Thyroid gland (tissue), 4 donors: ENCODE measurements at places on chromosomes 7 and 10. TPM values are rescaled to one million over a fixed set of nuclear protein-coding genes. Genes with fewer than 3 reads are reported as not detected.

GALNT17 gene
- 38.7 TPM for total RNA-seq

DNA sequence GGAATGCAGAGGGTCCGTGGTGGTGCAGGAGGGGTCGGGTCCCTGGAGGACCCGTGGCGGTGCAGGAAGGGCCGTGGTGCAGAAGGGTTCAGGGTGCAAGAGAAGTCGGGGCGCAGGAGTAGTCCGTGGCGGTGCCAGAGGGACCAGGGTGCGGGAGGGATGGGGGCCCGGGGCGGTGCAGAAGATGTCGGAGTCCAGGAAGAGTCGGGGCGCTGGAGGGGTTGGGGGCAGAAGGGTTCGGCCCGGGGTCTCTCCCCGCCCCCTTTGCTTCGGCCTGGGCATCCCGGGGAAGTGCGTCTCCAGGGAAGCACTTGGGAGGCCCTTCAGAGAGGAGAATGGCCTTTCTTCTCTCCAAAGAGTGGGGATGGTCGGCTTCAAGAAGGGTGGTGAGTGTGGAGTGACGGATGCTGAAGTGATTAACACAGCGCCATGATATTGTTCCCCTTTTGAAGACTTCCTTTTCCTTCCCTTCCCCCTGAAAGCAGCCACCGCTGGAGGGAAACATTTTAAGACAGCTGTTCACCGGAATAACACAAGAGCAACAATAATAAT, 997 bp downstream of the WDR37 start:
- no peak for DNase-seq
- no peaks in the 10 kb centered on the region for H3K36me3 ChIP-seq
- H3K27me3 ChIP-seq = no peaks in the 10 kb centered on the region
- H3K27ac ChIP-seq = peak overlapping the region; percentile 98
- H3K4me3 ChIP-seq = peak overlapping the region; percentile 49

SPDYE5 gene
- not detected for total RNA-seq

- H3K4me3 ChIP-seq = no peak overlapping the region
- H3K4me1 ChIP-seq = no peaks in the 10 kb centered on the region
- H3K27ac ChIP-seq = no peak overlapping the region
- H3K36me3 ChIP-seq = no peaks in the 10 kb centered on the region
- no peaks in the 10 kb centered on the region for H3K27me3 ChIP-seq
These were observed 110.2 kb downstream of the CPXM2 start for GRCh38 chr10:123781324-123781900.

MKX gene
- total RNA-seq = 0.54 TPM

DNA sequence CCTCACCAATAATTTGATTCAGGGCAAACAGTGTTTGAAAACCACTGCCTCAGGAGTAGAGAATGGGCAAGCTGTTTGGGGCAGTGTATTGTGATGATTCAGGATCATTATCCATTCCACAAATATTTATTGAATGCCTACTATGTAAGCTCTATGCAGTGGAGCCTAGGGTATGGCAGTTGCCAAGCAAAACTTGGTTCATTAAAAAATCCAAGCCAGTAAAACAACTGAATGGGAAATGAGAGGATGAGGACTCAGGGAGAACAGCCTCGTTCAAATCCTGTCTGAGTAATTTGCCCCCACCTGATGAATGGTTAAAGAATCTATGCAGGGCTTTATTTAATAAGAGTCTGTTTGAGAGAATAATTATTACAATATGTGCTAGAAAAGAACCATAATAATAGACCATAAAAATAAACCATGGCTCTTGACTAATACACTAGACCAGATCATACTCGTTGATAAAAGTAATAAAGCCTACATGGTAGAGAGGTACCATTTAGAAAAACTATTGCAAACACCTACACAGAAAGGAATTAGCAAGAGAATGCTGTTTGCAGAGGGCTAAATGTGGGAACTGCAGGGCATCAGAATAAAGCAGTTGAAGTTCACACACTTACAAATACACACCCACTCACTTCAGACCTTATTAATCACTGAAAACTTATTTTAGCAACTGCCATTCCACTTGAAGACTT, 71.7 kb downstream of the CREB5 start:
- H3K27me3 ChIP-seq = no peaks in the 10 kb centered on the region
- no peak overlapping the region for H3K4me3 ChIP-seq
- no peak for DNase-seq
- H3K4me1 ChIP-seq = no peaks in the 10 kb centered on the region
- no peaks in the 10 kb centered on the region for H3K36me3 ChIP-seq
- H3K27ac ChIP-seq = no peak overlapping the region

MYO1G gene
- 2.8 TPM for total RNA-seq

CHST15 gene
- total RNA-seq = 104 TPM

- DNase-seq = no peak
- H3K27me3 ChIP-seq = no peaks in the 10 kb centered on the region
- H3K36me3 ChIP-seq = no peaks in the 10 kb centered on the region
- no peaks in the 10 kb centered on the region for H3K4me1 ChIP-seq
- H3K4me3 ChIP-seq = no peak overlapping the region
These were observed 11.0 kb upstream of the CCDC126 start for GRCh38 chr7:23586159-23586558.

ITPRID1 gene
- not detected for total RNA-seq

DNA sequence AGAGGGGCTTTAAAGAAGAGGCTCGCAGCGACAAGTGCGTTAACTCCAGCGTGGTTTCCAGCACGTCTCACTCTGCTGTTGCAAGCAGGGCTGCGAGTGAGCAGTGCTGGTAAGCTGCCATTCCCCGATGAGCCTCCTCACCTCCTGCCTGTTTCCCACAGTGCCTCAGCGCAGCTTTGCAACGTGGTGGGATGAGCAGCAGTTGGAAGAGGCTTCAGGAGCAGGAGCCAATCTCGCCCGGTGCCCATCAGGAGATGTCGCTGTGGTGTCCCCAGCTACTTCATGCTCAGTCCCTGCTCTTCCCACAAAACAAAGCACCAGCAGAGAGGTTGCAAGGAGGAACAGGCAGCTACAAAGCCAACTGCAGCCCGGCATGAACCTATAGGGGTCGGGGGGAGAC, 2.4 kb upstream of the ADARB2 start:
- peaks cover 8% of the 10 kb centered on the region for H3K4me1 ChIP-seq
- DNase-seq = no peak
- no peak overlapping the region for H3K4me3 ChIP-seq
- no peaks in the 10 kb centered on the region for H3K27me3 ChIP-seq
- H3K36me3 ChIP-seq = no peaks in the 10 kb centered on the region
- no peak overlapping the region for H3K27ac ChIP-seq

ZNF804B gene
- 18.3 TPM for total RNA-seq

UCN3 gene
- total RNA-seq = not detected

ODAD2 gene
- total RNA-seq = 0.11 TPM

MRLN gene
- total RNA-seq = not detected

DNA sequence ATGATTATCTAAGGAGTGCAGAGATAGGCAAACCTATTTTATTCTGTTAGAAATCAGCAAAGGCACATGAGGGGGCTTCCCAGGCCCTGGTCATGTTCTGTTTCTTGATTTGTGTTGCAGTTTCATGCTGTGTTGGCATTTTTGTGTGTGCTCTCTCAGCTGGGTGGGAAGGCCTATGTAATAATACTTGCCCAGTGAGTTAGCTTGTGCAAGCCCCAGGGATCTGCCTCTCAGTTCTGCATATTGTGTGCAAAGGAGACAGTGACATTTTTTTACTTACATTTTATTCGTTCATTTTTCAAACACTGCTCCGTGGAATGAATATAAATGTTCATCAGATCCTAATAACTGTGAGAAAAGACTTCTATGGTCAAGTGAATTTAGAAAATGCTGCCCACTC, 119.0 kb downstream of the VWC2 start:
- no peak for DNase-seq
- H3K4me3 ChIP-seq = no peak overlapping the region
- H3K27me3 ChIP-seq = no peaks in the 10 kb centered on the region
- H3K27ac ChIP-seq = no peak overlapping the region
- H3K36me3 ChIP-seq = no peaks in the 10 kb centered on the region
- no peaks in the 10 kb centered on the region for H3K4me1 ChIP-seq

GRCh38 chr7:77877791-77878190, 79.2 kb downstream of the PHTF2 start:
- no peak overlapping the region for H3K4me3 ChIP-seq
- H3K27me3 ChIP-seq = no peaks in the 10 kb centered on the region
- no peaks in the 10 kb centered on the region for H3K4me1 ChIP-seq

DNA sequence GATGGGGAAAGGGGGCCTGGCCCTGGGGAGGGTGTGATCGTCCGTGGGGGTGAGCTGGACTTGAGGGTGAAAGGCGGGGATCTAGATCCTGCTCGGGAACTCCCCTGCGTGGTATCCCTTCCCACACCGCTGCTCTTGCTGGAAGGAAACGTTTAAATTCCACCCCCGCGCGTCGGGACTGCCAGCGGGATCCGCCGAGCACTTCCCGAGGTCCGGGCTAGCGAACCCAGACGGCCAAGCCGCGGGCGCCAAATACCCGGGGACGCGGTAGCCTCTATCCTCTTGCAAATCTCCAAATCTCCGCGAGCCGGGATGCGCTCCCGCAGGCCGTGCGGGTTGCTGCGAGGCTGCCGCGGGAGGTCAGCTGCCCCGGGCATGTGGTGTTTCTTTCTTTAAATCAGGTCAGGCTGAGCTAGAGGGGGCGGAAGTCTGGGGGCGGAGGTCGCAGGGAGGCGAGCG, 904 bp downstream of the NPTX2 start:
- H3K27me3 ChIP-seq = no peaks in the 10 kb centered on the region
- no peak overlapping the region for H3K4me3 ChIP-seq
- no peaks in the 10 kb centered on the region for H3K36me3 ChIP-seq
- H3K4me1 ChIP-seq = peaks cover 8% of the 10 kb centered on the region

GRCh38 chr10:82796510-82796909, 921.5 kb downstream of the NRG3 start:
- H3K4me3 ChIP-seq = no peak overlapping the region
- no peak overlapping the region for H3K27ac ChIP-seq
- no peaks in the 10 kb centered on the region for H3K27me3 ChIP-seq

DNA sequence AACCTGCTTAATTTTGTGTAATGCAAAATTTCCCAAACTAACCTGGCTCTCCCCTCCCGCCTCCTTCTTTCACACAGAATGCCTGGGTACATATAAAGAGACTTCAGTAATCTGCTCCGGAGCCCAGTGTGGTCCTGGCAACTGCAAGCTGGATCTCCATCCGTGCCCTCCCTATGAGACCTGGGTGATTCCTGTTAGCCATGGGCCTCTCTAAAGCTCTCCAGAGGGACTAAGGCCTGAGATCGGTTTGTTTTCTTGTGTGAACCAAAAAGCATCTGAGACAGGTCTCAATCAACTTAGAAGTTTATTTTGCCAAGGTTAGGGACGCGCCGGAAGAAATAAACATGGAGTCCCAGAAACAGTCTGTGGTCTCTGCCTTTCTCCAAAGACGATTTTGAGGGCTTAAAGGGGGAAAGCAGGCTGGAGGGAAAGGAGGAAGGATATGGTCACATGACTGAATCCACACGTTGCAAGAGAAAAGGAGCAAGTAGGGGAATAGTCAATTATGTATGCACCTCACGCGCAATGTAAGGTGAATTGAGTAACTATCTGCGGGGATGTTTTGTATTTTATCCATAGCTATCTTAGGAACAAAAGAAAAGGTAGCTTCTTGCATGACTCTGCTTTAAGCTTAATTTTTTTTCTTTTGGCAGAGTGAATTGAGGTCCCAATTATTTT, 46.2 kb upstream of the CCDC3 start:
- no peaks in the 10 kb centered on the region for H3K27me3 ChIP-seq
- no peak overlapping the region for H3K4me3 ChIP-seq
- H3K36me3 ChIP-seq = no peaks in the 10 kb centered on the region

DNA sequence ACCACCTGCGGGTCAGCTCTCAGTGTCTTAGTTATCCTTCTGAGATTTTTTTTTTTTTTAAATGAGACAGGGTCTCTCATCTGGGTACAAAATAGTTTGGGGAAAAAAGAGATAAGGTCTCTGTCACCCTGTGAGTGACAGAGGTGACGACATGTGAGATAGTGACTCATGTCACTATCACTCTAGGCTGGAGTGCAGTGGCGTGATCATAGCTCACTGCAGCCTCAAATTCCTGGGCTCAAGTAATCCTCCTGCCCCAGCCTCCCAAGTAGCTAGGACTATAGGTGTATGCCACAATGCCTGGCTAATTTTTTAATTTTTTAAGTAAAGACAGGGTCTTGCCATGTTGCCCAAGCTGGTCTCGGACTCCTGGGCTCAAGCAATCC, 10.4 kb downstream of the BLVRA start:
- H3K27ac ChIP-seq = no peak overlapping the region
- H3K27me3 ChIP-seq = no peaks in the 10 kb centered on the region
- DNase-seq = no peak
- no peaks in the 10 kb centered on the region for H3K36me3 ChIP-seq

GSTO2 gene
- 7.5 TPM for total RNA-seq

NPSR1 gene
- not detected for total RNA-seq

DNA sequence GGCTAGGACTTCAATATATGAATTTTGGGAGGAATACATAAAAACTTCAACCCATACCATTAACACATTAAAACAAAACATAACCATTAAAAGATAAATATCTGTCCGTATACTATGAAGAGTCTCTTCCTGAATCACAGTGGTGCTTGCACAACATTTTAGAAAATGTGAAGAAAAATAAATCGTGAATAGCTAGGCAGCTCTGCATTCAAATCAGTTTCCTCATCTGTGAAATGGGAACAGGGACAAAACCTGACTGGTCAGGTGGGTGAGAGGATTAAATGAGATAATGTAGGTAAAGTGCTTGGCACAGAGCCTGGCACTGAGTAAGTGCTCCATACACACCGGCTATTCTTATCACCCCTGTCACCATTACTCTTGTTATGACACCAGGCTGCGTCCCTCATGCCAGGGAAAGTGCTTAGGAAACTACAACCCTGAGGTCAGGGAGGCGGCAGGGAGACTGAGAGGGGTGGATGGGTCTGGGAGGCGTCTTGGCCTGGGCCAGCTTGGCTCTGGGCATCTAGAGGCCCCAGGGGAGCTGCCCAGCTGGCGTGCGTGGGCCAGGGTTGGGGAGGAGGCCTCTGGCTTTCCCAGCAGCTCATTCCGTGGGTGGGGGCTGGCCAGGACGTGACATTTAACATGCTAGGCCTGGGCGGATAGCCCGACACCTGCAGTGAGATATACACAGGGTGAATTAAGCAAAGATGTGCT, 78.3 kb downstream of the SH3PXD2A start:
- H3K4me3 ChIP-seq = no peak overlapping the region
- H3K27ac ChIP-seq = no peak overlapping the region
- no peaks in the 10 kb centered on the region for H3K27me3 ChIP-seq
- no peaks in the 10 kb centered on the region for H3K36me3 ChIP-seq
- DNase-seq = no peak
- H3K4me1 ChIP-seq = peaks cover under 1% of the 10 kb centered on the region

- no peak overlapping the region for H3K4me3 ChIP-seq
- H3K4me1 ChIP-seq = no peaks in the 10 kb centered on the region
- H3K27me3 ChIP-seq = no peaks in the 10 kb centered on the region
- H3K36me3 ChIP-seq = no peaks in the 10 kb centered on the region
These were observed 113.5 kb upstream of the CTTNBP2 start for GRCh38 chr7:117986645-117987269.

- H3K4me1 ChIP-seq = peaks cover 7% of the 10 kb centered on the region
- H3K36me3 ChIP-seq = no peaks in the 10 kb centered on the region
- H3K27me3 ChIP-seq = no peaks in the 10 kb centered on the region
- no peak overlapping the region for H3K27ac ChIP-seq
These were observed 307.0 kb downstream of the GATA3 start for GRCh38 chr10:8361510-8361844.

DNA sequence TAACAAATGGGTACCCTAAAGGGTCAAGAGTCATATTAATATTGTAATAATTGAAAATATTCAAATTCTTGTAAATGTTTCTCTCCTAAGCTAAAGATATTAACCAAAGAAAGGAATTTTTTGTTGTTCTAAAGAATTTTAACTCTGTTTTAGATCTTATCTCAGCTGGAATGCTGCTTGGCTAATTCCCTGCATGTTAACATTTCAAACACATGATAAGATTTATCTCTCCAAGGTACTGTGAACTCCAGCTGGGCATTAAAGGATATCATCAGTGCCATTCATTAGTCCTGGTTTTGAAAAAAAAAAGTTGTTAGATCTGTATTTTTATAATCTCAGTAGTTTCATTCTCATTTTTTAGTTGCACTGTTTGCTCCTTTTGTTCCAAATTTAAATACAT, 76.9 kb downstream of the MAPK8 start:
- H3K36me3 ChIP-seq = no peaks in the 10 kb centered on the region
- H3K4me3 ChIP-seq = no peak overlapping the region
- H3K27me3 ChIP-seq = no peaks in the 10 kb centered on the region
